ENCODE measurements at places on chromosomes 5 and 9.

GRCh38 chr9:127112056-127112455 lies 10.4 kb downstream of the ANGPTL2 start:
- DNase-seq = peak; percentile 30

- peak; percentile 36 for DNase-seq
Observed at GRCh38 chr5:178730940-178731265, 444 bp upstream of the ZNF354A start.

- no peak for DNase-seq
Observed at GRCh38 chr9:113306566-113306965, 3.4 kb upstream of the RNF183 start.

DNA sequence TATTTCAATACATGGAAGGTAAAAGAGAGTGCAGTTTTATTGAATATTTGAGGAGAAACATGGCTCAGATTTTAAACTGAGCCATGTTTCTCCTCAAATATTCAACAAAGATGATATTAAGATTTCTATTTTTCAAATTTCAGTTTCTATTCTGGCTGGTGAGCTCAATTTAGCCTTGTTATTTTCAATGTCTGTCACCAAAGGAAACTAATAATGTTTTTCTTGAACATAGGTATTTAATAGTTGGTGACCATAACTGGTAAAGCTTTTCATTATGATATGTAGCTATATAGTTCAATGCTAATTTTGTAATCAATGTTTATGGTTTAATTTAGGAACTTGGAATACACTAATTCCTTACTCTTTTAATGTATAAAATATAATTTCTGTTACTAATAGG lies 177.4 kb downstream of the FER start:
- no peak for DNase-seq

- no peak for DNase-seq
Observed at GRCh38 chr9:26329974-26330373, 562.6 kb downstream of the CAAP1 start.

DNA sequence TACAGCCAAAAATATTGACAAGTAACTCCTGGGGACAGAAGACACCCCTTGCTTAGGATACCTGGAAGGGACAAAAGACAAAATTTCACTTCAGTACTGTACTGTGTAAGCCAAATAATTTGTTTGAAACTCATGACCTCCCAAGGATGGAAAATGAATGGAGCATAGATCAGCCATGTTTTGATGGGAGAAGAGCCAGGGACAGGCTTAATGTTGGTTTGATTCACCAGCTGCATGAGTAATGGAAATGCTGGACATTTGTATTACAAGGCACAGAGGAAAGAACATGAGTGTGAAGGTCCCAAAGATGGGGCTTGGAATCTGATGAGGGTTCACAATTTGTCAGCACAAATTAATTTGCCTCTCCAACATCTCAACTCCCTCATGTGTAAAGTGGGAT lies 122.8 kb downstream of the ENC1 start:
- peak; percentile 39 for DNase-seq

DNA sequence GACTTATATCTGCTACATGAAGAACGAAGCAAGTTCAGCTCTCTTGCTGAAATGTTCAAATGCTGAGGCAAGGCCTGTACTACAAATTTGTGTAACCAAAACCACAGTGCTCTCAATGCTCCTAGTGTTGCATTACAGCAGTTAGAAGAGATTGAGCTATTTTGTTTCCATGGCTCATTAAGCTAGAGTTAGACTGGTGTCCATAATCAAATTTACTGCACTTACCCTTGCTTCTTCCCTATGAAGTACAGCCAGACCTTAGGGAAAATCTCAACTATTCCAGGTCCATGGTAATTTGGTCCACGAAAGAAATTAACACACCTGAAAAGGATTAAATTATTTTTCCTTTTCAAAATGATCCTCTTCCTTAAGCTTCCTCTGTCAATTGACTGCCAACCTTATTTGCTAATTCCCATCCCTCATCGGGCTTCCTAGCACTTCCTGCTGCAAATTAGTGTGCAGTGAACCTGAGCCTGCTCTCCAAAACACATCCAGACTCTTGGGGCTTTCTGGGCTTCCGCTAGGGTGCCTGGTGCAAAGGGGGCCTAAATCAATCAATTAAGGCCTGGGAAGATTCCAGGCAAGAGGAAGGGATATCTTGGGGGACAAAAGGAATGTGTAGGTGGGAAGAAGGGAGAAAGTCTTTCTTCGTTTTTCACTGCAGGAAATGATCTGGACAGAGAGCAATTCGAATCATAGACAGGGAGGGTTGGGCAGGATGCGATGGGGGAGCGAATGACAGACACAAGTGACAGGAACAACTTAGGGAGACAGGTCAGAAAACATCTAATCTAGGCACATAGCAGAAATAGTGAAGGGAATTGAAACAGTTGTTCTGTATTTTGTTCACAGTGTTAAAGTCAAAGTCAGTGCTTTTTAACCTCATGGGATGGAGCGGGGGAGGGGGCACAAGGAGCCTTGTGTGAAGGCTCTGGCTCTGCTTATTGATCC lies 542.4 kb downstream of the RAB3C start:
- DNase-seq = no peak

DNA sequence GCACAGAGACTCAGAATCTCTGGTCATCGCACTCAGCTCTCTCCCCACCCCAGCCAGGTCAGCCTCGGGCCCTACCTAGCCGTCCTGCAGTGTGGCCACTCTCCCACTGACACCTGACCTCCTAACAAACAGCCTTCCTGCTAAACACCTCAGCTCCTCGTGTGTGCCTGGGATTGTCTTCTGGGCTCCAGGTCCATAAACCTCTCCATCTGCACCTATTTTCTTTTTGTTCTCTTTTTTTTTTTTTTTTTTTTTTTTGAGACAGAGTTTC lies 193.6 kb downstream of the ROR2 start:
- DNase-seq = no peak

DNA sequence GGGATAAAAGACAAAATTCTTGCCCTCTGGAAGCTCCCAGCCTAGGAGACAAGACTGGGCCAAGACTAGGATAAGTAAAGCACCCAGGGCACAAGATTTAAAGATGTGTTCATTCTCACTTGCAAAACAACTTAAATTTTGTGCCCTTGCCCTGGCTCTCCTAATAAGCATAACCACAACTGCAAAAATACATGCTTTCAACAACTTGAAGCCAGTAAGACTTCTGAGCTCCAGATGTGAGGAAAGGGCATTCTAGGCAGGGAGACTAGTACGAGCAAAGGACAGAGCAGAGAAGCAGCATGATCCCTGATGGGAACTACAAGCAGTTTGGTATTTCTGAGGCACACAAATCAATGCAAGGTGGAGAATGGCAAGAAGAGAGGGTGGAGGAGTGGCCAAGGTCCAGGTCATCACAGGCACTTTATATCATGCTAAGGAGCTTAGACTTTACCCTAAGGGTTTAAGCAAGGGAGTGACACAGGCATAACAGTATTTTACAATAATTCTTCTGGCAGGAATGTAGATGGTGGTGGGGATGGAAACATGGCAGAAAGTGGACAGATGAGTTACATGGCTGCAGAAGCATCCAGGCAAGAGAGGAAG lies 30.1 kb upstream of the SIL1 start:
- DNase-seq = no peak

- peak; percentile 66 for DNase-seq
Observed at GRCh38 chr9:137406876-137407589, 15.9 kb downstream of the EXD3 start.

- DNase-seq = no peak
Observed at GRCh38 chr5:77767301-77767700, 8.8 kb downstream of the TBCA start.
